ENCODE measurements at places on chromosomes 3 and 15.
A peak's percentile ranks its signal among the peaks of the same experiment; 100 is the strongest.

GRCh38 chr15:94080416-94080815 lies 150.9 kb upstream of the MCTP2 start:
- peak; percentile 73 for DNase-seq

- DNase-seq, result peak; percentile 61
Observed at GRCh38 chr15:75836959-75837334, 6.3 kb upstream of the UBE2Q2 start.

GRCh38 chr15:66851311-66852063 lies 149.5 kb downstream of the SMAD6 start:
- peak; percentile 76 for DNase-seq

GRCh38 chr3:132786890-132787289 lies 64.7 kb upstream of the NPHP3 start:
- no peak for DNase-seq

DNA sequence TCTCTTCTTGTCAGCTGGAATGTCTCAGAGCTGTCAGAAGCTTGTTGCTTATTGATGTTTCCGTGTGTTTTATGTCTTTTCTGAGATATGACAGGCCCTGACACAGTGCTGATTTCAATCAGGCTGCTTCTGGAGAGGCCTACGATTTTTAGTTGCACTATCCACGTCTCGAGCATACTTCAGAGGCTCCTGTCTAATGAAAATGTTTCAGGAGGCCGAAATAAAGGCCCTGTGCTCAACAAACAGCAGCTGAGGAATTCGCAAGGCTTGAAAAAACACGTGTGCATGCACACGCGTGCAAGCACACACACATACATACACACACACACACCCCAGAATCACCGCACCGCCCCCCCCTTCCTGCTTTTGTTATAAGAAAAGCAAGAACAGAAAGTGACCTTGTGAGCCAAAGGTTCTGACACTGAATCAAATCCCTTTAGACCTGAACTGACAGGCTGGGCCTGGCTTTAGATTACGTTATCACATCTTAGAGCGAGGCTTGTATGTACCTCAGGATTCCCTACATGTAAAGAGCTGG lies 296.6 kb downstream of the NR2F2 start:
- no peak for DNase-seq

DNA sequence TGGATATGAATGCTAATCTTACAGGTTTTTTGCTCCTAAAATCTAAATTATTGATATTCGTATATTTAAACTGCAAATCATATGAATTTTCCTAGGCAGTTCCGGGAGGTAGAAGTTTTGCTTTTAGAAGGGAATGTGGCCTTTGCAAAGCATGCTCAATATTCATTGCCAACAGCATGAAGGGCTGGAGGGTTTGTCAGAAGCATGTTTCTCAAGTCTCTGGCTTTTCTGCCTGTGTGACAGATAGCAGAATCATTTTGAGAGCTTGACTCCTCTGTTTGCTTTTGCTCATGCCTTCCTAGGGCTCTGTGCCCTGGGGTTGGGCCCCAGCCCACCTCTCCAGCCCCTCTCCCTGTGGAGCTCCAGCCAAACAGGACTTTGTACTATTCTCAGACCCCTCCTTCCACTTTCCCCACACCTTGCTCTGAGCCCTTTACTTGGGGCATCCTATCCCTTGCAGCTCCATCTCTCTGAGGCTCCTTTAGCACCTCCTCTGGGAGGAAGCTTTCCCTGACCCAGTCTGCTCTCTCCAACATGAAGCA lies 91.3 kb downstream of the ARNT2 start:
- DNase-seq, result no peak

DNA sequence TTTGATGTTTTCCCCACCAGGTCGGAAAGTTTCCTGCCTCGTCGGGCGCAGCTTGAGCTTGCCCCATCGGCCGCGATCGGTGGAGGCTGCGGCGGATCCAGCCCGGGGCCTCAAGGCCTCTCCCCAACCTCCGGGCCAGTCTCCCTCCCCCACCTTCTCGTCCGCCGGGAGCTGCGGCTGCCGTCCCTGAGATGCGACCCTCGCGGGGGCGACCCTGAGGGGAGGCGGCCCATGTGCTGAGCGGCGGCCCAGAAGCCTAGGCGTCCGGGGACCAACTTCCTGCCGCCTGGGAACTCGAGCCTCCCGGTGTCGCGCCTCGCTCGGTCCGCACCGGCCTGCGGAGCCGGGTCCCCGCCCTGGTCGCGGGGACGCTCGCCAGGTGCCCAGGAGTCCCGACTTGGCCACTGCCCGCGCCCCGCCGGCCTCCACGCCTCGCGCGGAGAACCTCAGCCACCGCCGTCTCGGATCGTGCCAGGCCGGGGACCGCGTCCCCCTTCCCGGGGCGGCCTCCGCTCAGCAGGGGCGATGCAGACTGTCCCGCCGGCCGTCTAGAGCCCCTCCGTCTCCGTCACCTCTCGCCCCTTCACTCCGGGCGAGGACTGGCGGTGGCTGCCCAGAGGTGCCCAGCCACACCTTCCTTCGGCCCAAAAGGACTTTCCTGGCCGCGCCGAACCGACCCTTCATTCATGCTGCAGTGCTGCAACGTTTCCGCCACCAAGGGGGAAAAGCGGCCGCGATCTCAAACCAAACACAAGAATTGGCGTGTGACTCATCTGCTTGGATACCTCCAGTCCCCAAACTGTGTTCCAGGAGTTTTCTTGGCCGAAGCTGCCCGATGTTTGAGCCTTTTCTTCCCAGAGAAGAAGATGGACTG lies 656 bp downstream of the SLMAP start:
- DNase-seq, result no peak

DNA sequence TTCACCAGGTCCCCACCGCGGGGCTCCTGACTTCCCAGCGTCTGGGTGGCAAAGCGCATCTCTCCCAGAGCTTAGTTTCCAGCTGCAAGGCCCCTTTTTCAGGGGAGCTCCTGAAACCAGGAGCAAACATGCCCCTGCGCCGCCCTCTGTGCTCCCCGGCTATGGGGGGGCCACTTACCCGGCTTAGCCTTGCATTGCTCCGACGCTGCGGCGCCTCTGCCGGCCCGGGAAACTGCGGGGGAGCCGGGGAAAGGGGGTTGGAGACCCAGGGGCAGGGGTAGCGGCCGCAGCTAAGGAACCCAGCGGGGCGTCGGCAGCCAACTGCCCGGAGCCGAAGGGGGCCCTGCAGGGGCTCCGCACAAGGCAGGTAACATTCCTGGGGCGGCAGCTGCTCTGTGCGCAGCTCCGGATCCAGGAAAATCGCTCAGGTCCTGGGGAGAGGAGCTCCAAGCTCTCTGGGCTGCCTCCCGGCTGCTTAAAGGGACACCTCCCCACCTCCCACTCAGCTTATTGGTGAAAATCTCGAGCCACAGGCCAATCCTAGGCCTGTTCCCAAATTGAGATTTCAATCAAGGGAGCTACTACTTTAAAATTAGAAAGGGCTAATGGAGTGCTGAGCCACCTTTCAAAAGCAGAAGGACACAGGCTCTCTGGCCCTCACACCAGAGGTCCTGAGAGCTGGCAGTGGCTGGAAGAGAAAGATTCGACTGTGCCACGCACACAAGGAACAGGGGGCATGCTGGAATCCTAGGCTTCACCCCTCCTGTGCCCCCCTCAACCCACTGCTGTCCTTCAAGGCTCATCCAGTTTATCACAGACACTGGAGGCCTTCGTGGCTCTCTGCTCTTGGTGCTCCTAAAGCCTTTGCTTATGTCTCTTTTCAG lies 42.7 kb upstream of the PRICKLE2 start:
- peak; percentile 45 for DNase-seq

DNA sequence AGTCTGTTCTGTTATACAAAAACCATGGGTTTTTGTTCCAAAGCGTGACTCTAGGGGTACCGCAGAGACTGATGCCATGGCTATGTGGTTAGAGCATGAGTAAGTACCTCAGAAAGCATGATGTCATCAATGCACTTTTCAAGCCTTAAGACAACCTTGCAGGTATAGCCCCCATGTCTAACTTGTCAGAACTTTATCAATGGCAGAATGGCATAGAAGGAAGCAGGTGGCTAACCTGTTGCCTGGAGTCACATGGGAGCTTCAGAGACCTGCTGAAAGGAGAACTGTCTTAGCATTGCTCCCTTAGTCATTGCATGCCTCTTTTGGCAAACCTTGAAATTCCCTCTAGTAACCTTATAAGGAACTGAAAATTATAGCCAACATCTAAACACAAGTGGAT lies 52.5 kb downstream of the EOMES start:
- DNase-seq, result no peak

GRCh38 chr15:82979726-82980125 lies 6.3 kb upstream of the RAMAC start:
- DNase-seq, result no peak

GRCh38 chr3:42590989-42591756 lies 513 bp downstream of the SS18L2 start:
- no peak for DNase-seq

- no peak for DNase-seq
Observed at GRCh38 chr3:5388091-5388490, 200.6 kb downstream of the EDEM1 start.

- DNase-seq, result peak; percentile 76
Observed at GRCh38 chr15:57220205-57220604, 156.1 kb upstream of the CGNL1 start.

- DNase-seq, result no peak
Observed at GRCh38 chr3:116135457-116136085, 309.7 kb downstream of the LSAMP start.

- DNase-seq, result no peak
Observed at GRCh38 chr15:73841756-73842725, 31.3 kb upstream of the TBC1D21 start.

- DNase-seq, result no peak
Observed at GRCh38 chr3:108487439-108487838, 23.0 kb downstream of the MYH15 start.

- DNase-seq, result no peak
Observed at GRCh38 chr3:130773366-130773765, 26.7 kb upstream of the PIK3R4 start.

- DNase-seq, result no peak
Observed at GRCh38 chr15:88166082-88166993, 90.2 kb downstream of the NTRK3 start.

DNA sequence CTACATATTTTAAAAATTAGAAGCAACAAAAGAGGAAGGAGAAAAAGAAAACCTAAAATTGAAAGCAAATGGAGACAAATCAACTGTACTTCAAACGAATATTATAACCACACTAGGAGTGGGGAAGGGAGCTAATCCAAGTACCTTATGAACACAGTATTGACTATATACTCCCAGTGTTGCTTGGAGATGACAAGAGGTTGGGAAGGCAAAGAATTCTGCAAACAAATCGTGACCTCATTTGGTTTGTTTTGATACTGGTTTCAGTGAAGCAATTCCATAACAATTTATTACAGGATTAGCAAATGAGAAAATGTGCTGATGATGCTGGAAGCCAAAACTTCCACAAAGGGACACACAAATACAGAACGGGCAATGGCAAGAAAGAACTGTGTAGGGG lies 268.1 kb downstream of the ULK4 start:
- no peak for DNase-seq

DNA sequence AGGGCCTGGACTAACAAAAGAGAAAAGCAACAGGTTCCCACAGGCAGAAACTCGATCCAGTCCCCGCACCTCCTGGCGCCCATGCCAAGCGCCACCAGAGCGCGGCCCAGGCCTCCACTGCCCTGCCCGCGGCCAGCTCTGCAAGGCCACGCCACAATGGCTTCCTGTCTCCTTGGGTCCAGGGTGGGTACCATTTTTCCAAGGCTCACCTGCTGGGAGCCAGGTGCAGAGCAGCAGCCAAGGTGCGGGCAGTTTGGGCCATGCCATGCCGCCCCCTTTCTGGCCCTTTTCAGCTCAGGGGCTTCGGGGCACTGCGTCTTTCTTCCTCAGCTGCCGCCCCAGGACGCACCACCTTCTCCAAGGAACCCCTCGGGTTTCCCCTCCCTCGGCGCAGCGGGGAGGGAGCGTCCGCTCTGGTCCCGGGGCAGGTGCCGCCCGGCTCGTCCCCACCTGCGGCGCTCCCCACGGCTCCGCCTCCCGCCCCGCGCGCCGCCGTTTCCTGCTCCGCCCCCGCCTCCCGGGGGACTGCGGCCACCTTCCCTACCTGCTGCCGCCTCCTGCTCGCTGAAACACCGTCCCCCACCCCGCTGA lies at the start of gene ILDR1:
Gene ILDR1 (minus strand): TSS at position 437 of the 591 bp plus-strand sequence. CDS start 170 bp downstream, at position 267.
- DNase-seq, result no peak

- DNase-seq, result no peak
Observed at GRCh38 chr3:76365275-76365674, 579.9 kb upstream of the ZNF717 start.

GRCh38 chr3:144177649-144178048 lies 206.0 kb downstream of the DIPK2A start:
- no peak for DNase-seq

DNA sequence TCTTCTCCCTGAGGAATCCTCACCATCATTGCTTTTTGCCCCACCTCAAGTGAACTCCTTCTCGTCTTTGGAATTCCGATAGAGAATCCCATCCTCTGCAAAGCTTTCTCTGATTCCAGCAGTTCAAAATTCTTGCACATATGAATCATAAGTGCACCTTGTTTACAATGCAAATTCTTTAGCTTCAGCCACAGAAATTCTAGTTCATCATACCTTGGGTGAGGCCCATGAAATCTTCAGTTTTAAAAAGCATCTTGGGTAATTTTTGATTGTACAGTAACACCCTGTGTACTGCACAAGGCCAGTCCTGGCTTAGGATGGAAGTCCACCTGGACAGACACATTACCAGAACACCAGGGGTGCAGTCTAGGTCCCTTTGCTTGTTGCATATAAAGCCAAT lies 30.8 kb downstream of the MDFIC2 start:
- no peak for DNase-seq

DNA sequence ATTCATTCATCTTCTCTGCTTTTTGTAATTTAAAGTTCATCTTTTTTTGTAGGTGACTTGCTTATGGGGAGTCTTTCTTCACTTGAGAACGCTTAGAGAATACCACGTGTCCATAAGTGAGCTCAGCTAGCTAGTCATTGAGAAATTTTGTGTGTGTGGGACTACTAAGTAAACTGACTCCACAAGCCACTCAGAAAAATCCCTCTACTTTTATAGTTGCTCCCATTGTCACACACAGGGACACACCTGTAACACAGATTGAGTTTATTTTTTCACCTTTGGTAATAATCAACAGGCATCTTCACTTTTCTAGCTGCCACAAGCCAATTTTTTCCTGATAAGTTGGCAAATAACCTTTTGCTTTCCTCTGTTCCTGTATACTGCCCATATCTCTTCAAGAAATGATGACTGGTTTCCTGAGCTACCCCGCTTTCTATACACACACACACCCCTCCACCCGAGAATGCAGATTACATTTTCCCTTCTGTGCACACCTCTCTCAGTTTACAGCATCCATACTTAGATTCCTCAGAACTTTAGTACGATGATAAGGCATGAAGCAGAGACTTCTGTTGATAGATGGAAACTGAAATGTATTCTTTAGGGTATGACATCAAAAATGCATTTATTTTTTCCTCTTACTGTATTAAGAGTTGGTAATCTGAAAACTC lies 4.6 kb downstream of the TSC22D2 start:
- DNase-seq, result peak; percentile 76

- DNase-seq, result no peak
Observed at GRCh38 chr3:187401856-187402255, 33.7 kb downstream of the RTP4 start.

GRCh38 chr3:186523022-186523421 lies 21.2 kb downstream of the CRYGS start:
- DNase-seq, result no peak
